ENCODE measurements at places on chromosomes 16 and 17.
A peak's percentile ranks its signal among the peaks of the same experiment; 100 is the strongest.

DNA sequence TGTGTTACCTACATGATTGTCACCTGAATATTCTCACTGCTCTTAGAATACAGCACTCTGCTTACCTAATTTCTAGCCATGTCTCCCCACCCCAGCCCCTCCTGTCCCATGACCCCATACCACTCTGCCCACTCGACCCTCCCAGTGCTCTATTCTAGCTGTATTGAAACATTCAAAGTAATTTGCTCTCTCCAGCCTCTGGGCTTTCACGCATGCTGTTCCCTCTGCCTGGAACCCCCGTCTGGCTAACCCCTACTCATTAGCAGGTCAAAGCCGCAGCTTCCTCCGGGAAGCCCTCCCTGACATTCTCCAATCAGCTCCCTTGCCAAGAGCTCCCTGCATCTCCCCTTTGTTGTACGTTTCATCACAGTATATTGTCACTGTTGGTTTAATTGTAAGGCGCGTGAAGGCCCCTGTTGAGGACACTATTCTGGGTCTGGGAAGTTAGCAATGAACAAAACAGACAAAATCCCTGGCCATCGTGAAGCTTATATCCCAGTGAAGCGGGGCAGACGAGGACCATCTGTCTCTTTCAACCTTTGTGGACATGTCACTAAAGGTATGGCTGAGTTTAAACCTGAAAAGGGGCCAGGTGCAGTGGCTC, 72.3 kb upstream of the LHX1 start:
- no peak for DNase-seq

- DNase-seq = no peak
These were observed 11.5 kb downstream of the SLC35B1 start for GRCh38 chr17:49696233-49696761.

DNA sequence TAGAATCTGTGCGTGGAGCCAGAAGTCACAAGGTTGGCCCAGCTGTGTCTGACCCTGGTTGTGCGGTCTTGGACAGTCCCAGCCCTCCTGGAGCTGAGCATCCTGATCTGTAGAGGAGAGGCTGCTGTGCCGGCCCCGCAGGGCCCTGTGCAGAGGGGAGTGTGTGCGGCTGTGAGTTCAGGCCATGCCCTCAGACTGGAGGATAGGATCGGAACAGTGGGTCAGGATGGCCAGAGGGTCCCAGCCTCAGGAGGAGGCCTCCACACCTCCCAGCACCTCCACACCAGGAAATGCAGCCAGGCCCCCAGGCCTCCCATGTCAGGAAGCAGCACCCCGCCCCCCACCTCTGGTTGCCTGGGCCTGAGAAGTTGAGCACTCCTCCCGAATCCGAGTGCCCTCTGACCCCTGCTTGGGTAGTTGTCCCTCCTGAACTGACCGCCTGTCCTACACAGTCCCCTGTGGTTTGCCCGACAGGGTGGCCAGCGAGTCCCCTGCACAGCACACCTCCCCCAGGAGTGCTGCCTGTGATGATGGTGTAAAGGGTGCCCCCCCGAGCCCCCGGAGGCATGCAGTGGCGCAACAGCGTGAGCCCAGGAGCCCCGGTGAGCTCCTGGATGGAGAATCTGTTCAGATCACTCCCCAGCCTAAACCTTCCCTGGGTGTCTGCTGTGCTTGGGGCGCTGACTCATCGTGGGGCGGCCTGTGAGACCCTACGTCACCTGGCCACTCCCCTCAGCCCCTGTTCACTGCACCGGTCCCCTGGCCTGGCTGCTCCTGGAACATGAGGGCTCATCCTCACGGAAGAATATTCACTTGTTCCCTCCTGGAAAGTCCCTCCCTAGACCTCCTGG, 285.2 kb downstream of the SEC14L1 start:
- DNase-seq = no peak

GRCh38 chr17:29111816-29112499, 68.2 kb downstream of the MYO18A start:
- DNase-seq = peak; percentile 68

GRCh38 chr16:1768767-1769401, 2.5 kb downstream of the NME3 start:
- DNase-seq = no peak

GRCh38 chr17:78219396-78220150, 5.5 kb downstream of the BIRC5 start:
- no peak for DNase-seq

- DNase-seq = no peak
These were observed 34.0 kb downstream of the PGS1 start for GRCh38 chr17:78412403-78412802.

- no peak for DNase-seq
These were observed 40.6 kb downstream of the RAB11FIP4 start for GRCh38 chr17:31431852-31432658.

DNA sequence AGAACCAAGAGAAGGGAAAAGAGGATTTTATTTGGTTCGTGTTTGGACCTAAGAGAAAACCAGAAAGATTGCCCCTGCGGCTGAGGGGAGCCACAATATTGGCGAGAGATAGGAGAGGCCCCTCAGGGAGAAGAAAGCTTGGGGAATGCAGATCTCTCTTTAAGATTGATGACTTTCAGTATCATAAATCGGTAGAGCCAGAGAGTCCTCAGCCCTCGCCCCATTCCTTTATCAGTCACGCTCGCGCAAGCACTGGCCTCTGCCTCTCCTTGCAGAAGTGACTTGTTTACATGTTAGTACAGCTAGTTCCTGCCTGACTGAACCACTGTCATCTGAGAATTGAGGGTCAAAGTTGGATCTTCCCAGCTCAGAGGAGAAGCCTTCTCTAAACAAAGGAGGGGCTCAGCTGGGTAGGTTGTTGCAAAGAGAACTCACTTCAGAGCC, 21.5 kb upstream of the KRT19 start:
- DNase-seq = no peak

GRCh38 chr17:73304971-73305812, 6.6 kb downstream of the CDC42EP4 start:
- DNase-seq = no peak

DNA sequence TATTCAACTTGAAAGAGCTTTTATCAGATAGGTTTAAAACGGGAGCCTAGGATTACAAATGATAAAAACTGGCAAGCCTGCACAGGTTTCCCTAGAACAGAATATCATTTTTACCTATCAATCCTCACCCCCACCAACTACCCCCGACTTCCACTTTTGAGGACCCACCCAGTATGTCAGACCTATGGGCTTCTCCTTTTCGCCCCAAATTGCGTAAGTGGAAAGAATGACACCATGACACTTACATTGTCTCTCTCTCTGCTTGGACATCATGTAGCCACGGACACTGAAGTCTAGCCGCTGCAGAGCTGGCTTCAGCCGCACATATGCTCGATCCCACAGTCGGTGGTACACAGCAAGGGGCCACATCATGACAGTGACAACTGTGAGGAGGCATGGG, 7.4 kb upstream of the PSMC3IP start:
- DNase-seq = no peak

DNA sequence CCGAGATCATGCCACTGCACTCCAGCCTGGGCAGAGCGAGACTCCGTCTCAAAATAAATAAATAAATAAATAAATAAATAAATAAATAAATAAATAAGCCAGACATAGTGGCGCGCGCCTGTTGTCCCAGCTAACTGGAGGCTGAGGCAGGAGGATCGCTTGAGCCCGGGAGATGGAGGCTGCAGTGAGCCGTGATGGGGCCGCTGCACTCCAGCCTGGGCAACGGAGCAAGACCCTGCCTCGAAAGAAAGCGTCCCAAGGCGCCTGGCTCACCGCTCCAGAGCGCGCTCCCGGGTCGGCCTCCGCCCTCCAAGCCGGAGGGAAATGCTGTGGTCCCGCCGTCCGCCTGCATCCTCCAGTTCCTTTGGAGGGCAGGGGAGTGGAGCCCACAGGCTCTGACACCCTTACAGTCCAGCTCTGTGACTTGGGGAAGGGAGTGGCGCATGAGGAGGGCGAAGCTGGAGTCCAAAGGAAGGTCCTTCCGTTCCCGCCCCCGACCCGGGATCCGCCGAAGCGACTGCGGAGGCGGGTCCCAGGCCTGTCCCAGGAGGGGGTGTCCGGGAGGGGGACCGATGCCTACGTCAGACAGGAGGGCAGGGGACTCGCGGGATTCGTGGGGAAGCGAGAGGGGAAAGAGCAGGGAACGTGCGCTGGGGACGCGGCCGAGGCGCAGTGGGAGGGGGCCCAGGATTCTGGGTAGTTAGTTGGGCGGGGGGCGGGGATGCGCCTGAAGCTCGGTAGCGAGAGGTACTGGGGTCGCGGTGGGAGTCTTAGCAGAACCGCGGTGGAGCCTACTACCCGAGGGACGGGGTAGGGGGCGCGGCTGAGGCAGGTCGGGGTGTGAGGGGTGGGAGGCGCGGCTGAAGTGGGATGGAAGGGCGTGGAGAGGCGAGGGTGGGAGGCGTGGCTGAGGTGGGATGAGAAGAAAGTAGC, 8.4 kb upstream of the TRPV2 start:
- no peak for DNase-seq
